ENCODE measurements at places on chromosomes 12 and 14. TPM values are rescaled to one million over a fixed set of nuclear protein-coding genes. Genes with fewer than 3 reads are reported as not detected.

DNA sequence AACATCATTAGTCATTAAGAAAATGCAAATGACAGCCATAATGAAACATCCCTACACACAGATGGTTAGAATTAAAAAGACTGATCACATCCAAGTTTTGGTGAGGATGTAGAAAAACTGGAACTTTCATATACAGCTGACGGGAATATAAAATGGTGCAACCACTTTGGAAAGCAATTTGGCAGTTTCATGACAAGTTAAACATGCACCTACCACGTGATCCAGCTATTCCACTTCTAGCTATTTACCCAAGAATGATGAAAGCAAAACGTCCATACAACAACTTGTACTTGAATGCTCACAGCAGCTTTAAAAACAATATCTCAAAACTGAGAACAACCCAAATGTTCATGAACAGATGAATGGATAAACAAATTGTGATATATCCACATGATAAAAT lies 77.9 kb upstream of the AVPR1A start:
- no peak for DNase-seq

DNA sequence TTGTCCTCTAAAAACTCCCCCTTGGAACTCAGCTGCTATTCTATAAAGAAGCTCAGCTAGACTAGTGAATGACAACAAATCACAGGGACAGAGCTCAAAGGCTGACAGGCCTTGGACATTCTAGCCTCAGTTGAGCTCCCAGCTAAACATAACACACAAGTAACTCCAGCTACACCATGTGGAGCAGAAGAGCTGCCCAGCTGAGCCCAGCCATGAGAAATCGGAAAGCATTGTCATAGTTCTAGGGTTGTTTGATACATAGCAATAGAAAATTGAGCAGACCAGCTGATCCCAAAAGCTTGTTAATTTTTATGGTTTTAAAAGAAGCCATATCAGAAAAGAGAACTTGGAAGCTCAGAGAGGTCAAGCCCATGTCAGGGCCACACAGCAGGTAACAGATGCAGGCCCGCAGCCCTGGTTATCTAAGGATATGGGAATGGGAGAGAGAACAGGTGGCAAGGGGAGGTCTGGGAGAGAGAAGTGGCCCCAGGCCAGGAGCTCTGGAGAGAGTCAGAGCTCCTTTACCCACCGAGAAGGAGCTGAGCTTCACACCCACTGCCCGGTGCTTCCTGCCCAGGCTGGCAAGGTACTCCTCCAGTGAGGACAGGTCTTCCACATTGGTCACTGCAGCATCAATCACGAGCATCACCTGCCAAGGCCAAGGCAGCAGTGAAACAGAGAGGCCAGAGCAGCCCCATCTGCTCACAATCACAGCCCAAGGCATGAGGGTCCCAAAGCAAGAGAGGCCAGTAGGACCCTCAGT lies 2.9 kb downstream of the NGB start:
- DNase-seq: no peak

DNA sequence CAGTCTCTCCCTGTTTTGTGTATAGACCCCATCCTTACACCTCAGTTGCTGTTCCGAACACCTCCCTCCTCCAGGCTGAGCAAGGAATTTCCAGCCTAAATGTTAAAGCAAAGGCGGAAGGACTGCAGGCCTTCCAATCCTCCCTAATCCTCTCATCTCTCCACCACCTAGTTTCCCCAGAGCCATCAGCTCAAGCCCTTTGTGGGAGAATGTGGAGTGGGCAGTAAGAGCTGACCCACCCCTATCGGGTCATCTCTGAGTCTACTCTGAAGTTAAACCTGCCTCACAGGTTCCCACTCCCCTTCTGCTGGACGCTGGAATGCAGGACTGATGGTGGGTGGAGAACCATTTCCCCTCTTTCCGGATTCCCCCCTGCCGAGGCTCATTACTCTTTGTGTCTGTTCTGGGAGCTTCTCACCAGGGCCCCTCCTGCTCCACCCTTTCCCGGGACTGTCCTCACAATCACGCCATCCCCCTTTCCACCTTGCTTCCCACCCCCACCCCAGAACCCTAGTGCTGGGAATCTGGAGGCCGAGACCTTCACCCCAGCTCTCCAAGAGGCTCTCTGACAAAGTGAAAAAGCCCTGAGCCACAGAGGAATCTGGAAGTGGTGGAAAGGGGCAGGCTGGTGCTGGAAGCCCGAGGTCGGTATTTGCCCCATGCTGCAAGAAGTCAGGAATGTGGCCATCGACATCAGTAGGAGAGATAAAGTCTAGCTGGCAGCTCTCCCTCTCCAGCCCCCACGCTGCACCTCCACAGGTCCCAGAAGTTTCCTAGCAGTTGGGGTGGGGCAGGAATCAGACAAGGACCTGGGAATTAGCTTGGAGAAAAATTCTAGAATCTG lies 3.3 kb upstream of the KRT18 start:
- DNase-seq: no peak

GRCh38 chr12:113555226-113555625 lies 83.6 kb upstream of the LHX5 start:
- DNase-seq: no peak

DNA sequence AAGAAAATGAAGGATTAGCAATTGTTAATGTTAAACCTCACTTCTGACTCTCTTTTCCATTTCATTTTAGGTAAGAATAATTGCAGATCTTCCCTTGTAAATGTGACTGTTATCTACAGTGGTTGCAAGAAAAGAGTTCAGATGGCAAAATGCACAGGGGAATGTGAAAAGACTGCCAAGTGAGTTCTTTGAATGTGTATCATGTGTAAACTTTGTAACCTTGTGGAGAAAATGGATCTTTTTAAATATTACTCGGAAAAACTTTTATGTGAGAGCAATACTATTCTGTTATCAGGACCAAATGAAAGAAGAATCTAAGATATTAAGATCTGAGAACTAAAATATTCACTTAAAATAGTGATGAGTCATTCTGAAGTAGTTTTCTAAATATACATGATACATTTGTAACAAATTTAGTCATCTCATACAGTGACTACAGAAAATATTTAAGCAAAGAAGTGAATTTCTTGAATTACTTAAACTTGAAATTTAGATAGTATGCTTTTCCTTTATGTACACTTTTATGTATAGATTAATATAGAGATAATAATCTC lies 122.5 kb upstream of the CNTN1 start:
- DNase-seq: no peak

- no peak for DNase-seq
These were observed 344.5 kb upstream of the NAV3 start for GRCh38 chr12:77485961-77486854.

GRCh38 chr14:37416264-37416663 lies 178.8 kb downstream of the FOXA1 start:
- DNase-seq: no peak

GRCh38 chr12:3336606-3337311 lies 154.2 kb upstream of the PRMT8 start:
- DNase-seq: peak; percentile 38

GRCh38 chr14:72753044-72753710 lies 140.7 kb downstream of the DPF3 start:
- DNase-seq: no peak

GRCh38 chr12:130013771-130014484 lies 110.1 kb upstream of the TMEM132D start:
- DNase-seq: peak; percentile 96

- no peak for DNase-seq
These were observed 64.8 kb downstream of the HECTD4 start for GRCh38 chr12:112317481-112317880.

- DNase-seq: no peak
These were observed 27.6 kb upstream of the ISM2 start for GRCh38 chr14:77526266-77526665.

DNA sequence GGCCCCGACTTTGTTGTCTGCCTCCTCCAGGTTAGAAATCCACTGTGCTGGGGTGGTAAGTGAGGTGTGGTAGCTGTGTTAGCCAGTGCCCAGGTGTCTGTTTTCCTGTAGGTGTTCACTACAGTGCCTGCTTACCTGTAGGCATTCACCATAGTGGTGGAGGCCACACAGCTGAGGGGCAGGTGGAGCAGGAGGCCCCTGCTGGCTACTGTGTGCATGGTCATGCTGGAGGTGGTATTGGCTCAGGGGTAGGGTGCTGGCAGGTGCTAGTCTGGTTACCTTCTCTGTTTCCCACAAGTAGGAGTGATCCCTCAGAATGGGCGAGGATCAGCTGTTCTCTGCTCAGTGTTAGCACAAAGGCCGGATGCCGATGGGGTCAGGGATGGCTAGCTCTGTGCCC lies 217.3 kb downstream of the SYT10 start:
- DNase-seq: no peak

DNA sequence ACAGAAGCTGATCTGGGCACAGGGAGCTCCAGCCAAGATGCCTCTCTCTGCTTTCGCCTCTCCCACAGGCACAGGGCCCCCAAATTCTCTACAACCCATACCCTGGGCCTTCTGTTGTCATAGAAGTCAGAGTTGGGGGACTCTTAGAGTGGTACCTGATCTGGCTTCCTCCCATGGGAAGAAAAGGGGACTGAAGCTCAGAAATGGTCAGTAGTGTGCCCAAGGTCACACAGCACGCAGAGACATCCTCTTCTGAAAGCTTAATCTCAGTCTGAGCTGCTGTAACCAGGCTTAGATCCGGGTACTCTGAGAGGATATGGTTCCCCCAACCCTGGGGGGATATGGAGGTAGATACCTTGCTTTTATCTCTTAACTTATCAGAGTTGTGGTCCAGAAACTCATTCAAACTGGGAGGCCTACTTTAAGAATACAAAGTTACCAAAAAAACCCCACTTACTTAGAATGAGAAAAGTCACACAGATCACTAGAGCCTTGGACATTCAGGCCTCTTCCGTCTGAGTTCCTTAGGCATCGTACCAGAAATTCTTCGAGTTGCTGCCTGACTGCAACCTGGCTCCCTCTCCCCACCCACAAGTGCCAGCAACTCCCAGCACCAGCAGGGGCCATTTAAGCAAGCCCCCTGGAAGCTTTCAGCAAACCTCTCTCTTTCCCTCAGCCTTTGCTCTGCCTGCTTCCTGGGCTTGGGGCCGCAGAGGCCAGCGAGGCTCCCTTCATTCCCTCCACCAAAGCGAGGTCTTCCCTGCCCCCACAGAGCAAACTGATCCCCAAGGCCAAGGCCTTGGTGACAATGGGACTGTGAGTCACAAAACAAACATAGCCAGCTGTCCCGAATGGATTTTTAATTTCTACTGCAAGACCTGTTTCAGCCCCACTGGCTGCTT lies 13.9 kb downstream of the KRT7 start:
- DNase-seq: no peak

DNA sequence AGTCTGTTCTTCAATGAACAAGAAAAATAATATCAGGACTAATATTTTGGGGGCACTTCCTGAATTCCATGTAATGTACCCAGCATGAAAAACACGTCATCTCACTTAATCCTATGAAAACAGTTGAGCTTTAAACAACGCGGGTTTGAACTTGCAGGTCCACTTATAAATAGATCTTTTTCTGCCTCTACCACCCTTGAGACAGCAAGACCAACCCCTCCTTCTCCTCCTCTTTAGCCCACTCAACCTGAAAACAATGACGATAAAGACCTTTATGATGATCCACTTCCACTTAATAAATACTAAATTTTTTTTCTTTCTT lies 203.9 kb upstream of the KRR1 start:
- DNase-seq: no peak

- no peak for DNase-seq
These were observed 78.0 kb downstream of the ARL6IP4 start for GRCh38 chr12:123058481-123058880.

DNA sequence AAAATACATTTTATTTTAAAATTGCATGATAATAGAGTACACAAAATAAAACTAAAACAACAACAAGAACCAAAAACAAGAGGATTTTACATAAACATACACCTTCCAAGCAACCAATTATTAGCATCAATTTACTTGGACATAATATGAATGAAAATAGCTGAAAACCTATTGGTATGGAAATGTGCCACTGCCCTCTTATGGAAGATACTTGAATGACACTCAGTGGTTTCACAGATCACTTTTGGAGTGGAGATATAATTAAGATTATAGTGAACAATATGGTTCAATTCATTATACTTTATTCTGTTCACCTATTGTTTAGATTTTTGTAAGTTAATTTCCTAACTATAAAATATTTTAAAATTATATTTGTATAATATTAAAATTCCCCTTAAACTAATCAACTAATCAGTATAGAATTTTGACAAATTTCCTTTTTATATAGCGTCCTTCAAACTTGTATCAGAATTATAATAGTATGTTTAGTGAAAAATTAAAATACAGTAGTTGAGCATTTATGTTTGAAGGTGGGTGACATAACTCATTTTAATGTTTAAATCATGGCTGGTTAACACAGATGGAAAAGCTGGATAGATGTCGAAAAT lies 70.1 kb downstream of the SLC6A15 start:
- DNase-seq: peak; percentile 49

GRCh38 chr12:42789808-42790760 lies 200.5 kb upstream of the PRICKLE1 start:
- no peak for DNase-seq

GRCh38 chr14:104693482-104694431 lies 4.3 kb downstream of the INF2 start:
- no peak for DNase-seq

DNA sequence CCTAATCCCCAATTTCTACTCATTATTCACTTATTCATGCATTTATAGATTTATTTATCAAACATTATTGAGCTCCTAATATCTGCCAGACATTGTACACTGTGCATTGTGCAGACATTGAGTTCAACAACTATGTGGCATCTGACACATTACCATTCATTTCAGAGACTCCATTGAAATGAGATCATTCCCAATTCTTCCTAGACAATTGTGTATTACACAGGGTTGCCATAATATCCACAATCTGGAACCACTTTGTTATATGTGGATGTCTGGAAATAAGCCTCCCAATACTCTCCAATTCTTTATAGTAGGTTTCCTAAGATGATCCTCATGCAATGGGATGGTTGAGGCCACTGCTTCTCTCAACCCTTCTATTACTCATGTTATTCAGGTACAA lies 165.0 kb downstream of the OTOGL start:
- DNase-seq: no peak

DNA sequence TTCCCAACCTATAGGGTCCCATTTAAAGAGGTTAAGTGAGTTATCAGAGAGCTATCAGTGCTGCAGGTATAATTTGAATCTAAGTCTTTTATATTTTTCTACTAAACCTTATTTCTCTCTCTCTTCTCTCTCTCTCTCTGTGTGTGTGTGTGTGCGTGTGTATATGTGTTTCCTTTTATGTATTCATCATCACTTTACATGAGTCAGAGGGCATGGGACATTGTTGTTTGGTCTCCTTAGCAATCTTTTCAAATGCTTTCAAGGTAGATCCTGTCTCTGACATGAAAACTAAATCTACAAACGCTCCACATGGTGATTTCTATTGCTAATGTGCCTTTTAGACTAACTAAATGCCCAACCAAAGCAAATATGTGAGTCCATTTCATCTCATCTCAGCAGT lies 459.7 kb downstream of the BTG1 start:
- DNase-seq: no peak

The TEDC1 gene
- total RNA-seq: 12.5 TPM

The TMTC1 gene
- 40.8 TPM for total RNA-seq

The RAD9B gene
- total RNA-seq: 1.2 TPM

The ERP27 gene
- total RNA-seq: 1.1 TPM

The C14orf180 gene
- total RNA-seq: 0.10 TPM

The CCDC175 gene
- total RNA-seq: 1.1 TPM

The CLEC1A gene
- total RNA-seq: 14.9 TPM

The ASB2 gene
- total RNA-seq: 4.0 TPM

The SYNDIG1L gene
- total RNA-seq: 4.6 TPM

The UBE3B gene
- 26.7 TPM for total RNA-seq

The TMTC2 gene
- total RNA-seq: 23.6 TPM

The DBX2 gene
- 5.0 TPM for total RNA-seq

The GZMB gene
- total RNA-seq: 0.69 TPM

The ACTN1 gene
- 46.7 TPM for total RNA-seq

The CIROP gene
- total RNA-seq: 0.10 TPM

The SLC24A4 gene
- 5.8 TPM for total RNA-seq

The ASPG gene
- 0.50 TPM for total RNA-seq
